IMR-90 (cell line): ENCODE measurements at places on chromosomes 13 and 19.

GRCh38 chr19:14089662-14090508 is 666 bp downstream of the SAMD1 start:
- DNase-seq, result peak; percentile 74

DNA sequence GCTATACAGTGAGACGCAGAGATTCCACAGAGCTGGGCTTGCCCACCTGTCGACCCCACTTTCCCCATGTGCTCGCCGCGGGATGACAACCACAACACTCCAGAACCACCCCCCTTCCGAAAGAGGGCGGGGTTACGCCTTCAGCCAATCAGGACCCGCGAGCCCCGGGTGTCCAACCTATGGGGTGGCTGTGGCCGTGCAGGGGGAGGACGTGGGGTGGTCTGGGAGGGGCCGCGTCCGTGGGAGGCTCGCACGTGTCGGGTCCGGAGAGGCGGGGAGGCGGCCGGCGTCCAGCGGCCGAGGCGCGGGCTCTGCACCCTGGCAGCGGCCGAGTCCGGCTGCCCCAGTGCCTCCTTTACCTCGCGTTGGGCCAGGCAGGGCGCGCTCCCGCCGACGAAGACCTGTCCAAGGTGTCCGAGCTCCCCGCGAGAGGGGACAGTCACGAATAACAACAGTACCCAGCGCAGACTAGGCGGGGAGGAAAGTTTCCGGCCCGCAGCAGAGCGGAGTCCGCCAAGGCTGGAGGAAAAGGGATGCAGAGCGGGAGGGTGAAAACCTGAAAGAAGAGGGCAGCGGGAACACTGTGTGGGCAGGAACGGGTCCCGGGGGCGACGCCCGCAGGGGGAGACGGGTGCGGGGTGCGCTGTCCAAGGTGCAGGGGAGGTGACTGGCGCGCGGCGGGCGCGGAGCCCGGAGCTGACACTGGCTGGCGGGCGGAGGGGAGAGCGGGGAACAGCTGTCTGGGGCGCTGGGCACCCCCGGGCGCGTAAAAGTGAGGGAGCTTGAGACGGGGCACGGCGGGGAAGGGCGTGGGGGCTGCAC is 911 bp downstream of the ENOX1 start:
- DNase-seq, result peak; percentile 63

DNA sequence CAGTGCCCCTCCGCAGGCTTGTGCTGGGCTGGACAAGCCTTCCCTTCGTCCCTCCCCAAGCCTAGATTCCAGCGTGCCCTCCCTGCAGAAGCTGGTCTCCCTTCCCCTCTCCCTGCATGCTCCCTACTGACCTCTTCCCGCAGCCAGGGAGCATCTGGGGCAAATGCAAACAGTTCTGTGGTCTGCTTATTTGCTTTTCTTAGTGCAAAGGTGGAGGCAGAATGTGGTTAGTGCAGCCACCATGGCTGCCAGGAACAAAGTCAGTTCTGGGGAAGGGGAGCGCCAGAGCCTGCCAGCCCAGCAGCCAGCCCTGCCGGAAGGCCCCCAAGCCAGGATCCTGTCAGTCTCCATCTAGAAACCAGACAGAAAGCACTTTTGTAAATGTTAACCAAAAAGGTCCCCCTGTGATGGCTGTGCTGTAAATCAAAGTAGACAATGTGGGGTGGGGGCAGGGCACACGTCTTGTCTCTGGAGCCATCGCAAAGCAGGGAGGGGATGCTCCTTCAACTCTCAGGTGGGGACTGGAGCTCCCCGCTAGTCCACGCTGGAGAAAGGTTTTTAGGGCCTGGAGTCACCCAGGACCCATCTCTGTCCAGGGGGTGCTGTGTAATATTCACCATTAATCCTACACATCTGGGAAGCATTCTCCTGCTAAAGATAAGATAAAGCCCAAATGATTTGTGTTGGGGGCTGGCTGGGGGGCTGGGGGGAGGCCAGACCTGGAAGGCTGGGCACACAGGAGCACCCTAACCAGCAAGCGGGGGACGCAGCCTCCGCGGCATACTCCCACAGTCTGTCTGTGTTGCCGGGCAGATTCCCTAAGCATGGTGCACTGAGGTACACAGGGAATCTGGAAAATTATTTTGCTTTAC is 30.9 kb downstream of the SERP2 start:
- no peak for DNase-seq

DNA sequence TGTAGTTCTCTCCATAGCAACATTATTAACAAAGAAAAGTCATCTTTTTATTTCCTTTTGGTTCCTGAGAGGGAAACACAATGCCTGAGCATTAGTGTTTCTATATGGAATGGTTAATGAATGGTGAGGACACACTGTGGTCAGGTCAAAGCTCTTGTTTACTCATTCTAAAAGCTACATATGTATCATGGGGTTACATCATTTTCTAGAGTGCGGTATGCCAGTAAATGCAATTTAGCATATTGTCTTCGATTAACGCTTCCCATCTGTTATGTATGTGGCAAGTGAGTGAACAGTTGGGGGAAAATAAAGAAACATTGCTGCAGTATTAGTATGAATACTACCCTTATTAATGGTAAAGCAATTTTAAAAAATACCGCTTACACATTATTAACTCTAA is 1152.2 kb upstream of the SPRY2 start:
- DNase-seq, result no peak

DNA sequence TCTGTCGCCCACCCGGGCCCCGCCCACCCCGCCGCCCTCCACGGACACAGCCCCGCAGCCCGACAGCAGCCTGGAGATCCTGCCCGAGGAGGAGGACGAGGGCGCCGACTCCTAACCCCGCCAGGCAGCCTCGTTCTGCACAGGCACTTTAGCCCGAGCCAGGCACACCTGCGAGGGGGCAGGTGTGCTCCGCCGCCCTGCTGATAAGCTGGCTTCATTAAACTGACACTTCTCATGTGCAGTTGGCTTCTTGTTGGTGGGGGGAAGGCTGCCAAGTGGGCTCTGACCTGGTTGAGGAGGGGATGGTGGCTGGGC is 8.2 kb downstream of the IL4I1 start:
- no peak for DNase-seq

- no peak for DNase-seq
Observed at GRCh38 chr19:49679771-49680413, 2.8 kb downstream of the PRMT1 start.

- DNase-seq, result no peak
Observed at GRCh38 chr19:38470788-38471480, 37.4 kb downstream of the RYR1 start.

DNA sequence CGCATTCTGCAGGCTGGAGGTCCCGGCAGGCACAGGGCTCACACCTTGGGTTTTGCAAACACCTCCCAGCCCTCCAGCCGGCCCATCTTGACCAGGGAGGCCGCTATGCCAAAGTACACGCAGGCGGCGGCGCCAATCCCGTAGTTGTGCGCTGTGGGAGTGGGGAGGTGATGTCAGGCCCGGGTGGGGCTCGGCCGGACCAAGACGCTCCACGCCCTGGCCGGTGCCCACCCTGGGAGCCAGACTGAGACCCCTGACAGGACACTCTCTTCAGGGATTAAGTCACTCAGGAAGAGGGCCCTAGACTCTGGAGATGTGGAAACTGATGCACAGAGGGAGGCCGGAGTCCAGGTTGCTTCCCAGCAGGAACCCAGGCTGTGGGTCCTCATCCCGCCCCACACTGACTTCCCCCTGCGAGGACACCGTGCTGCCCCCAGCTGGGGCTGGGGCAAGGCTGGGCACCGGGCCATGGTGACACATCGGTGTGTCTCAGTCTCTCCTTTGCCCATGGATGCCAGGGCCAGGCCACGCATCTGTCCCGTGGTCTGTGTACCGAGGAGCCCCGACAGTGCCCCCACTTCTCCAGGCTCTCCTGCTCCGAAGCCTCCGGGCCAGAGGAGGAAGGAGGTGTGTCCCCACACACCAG is 8.8 kb downstream of the NDUFA11 start:
- no peak for DNase-seq

DNA sequence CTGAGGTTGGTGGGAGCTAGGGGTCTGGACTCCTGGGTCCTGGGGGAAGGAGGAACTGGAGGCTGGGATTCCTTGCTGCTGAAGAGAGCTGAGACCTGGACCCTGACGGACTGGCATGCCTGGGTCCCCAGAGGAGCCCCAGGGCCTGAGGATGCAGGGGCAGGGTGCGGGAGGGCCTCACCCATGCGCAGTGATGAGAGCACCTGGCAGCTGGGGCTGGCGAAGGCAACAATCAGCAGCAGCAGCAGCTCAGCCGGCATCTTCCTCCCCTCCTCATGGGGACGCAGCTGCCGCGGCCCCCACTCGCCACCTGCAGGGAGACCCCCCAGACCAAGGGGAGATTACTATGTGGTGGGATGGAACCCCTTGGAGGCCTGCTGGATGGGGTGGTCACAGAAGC is 4.5 kb downstream of the GRIK5 start:
- no peak for DNase-seq

DNA sequence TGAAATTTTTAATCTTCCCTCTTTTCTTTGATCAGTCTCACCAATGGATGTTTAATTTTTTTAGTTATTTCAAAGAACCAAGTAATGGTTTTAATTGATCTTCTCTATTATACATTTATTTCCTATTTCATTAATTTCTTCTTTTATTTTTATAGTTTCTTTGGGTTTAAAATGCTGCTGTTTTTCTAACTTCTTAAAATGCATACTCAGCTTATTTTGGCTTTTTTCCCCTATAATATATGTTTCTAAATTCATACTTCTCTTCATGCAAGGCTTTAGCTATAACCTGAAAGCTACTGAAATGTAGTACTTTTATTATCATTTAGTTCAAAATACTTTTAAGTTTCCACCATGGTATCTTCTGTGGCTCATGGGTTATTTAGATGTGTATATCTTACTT is 53.9 kb downstream of the ANKRD10 start:
- DNase-seq, result no peak
